ENCODE measurements at places on chromosomes 2 and 18. TPM values are rescaled to one million over a fixed set of nuclear protein-coding genes. Genes with fewer than 3 reads are reported as not detected.

CAPN14 gene
- polyA plus RNA-seq = 2.9 TPM

C18orf54 gene
- polyA plus RNA-seq = 0.99 TPM

TMEM169 gene
- polyA plus RNA-seq = 0.53 TPM

KCNE4 gene
- not detected for polyA plus RNA-seq

RBMS1 gene
- 19.2 TPM for polyA plus RNA-seq

ATG9A gene
- polyA plus RNA-seq = 19.6 TPM

CDK5R2 gene
- not detected for polyA plus RNA-seq

VWC2L gene
- not detected for polyA plus RNA-seq

SERPINB4 gene
- not detected for polyA plus RNA-seq

ESPNL gene
- 5.5 TPM for polyA plus RNA-seq

GTF2A1L gene
- polyA plus RNA-seq = not detected

TDRD15 gene
- 0.34 TPM for polyA plus RNA-seq

AGXT gene
- not detected for polyA plus RNA-seq

PTPRN gene
- polyA plus RNA-seq = not detected

ZNF407 gene
- polyA plus RNA-seq = 3.8 TPM

GALNT5 gene
- not detected for polyA plus RNA-seq

LAMA1 gene
- not detected for polyA plus RNA-seq

MGAT5 gene
- polyA plus RNA-seq = 14.0 TPM

LRATD1 gene
- not detected for polyA plus RNA-seq

CTAGE1 gene
- polyA plus RNA-seq = not detected

NETO1 gene
- polyA plus RNA-seq = 1.2 TPM

KATNAL2 gene
- 0.59 TPM for polyA plus RNA-seq

HYCC2 gene
- polyA plus RNA-seq = 15.1 TPM

TUBB8B gene
- 0.38 TPM for polyA plus RNA-seq
